ENCODE measurements at places on chromosomes 2 and 18.
A peak's percentile ranks its signal among the peaks of the same experiment; 100 is the strongest.

GRCh38 chr2:85768713-85769112, 14.9 kb downstream of the ATOH8 start:
- DNase-seq = no peak

DNA sequence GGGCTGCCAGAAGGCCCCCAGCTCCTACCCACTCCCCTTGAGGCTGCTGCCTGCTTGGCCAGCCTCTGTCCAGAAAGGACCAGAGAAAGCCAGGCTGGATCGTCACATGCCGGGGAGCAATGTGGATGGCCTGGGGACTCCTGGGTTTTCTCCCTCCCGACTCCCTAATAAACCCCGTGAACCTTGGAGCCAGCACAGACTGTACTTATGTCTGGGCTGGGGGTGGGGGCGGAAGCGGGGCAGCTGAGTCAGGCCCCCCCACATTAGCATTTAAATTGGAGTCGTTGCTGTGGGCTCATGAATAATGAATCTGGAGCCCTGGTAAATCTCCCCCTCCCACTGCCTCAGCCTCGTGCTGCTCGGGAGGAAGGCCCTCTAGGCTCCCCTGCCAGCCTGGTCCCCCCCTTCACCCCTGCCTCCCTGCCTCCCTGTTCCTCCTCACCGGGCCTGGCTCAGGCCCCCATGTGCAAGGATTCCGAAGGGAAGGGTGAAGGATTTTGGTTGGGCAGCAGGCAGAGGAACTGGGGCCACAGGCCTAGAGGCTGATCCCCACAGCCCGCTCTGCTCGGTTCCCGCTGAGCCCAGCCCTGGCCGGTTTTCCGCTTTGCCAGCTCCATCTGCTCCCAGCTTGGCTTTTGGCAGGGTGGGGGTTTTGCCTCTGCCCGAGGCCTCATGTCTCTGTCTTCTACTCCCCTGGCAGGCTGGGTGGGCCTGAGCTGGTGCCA, 7.3 kb upstream of the ASIC4 start:
- DNase-seq = no peak

DNA sequence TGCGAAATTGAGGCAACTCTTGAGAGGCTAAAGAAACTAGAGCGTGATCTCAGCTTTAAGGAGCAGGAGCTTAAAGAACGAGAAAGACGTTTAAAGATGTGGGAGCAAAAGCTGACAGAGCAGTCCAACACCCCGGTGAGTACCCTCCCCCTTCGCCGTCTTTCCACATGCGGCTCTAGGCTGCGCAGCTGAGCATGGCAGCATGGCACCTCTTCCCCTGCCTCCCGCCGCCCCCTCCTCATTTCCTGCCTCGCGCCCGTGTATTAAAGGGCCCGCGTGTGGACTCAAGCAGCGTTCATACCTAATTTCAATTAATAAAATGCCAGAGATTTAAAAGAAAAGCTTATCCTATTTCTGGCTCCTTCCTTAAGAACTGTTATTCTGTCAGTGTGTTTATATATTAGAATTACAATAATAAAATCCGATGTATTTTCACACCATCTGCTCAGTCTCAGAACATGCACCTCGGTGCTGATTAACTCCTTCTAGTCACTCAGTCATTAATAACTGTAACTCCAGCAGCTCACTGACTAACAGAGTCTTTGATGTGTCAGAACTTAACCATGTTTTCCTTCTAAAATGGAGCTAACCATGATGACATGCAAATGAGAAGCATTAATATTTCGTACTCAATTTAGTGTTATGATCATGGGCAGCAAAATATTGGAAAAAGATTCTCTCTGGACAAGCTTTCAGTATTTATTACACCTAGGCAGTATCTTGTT, 137.4 kb upstream of the CDCA7 start:
- DNase-seq = no peak

- DNase-seq = no peak
Observed at GRCh38 chr2:70496819-70497218, 56.8 kb downstream of the TGFA start.

GRCh38 chr2:238655198-238655860, 192.6 kb upstream of the TWIST2 start:
- DNase-seq = no peak

- no peak for DNase-seq
Observed at GRCh38 chr2:168600949-168601348, 144.9 kb downstream of the CERS6 start.

DNA sequence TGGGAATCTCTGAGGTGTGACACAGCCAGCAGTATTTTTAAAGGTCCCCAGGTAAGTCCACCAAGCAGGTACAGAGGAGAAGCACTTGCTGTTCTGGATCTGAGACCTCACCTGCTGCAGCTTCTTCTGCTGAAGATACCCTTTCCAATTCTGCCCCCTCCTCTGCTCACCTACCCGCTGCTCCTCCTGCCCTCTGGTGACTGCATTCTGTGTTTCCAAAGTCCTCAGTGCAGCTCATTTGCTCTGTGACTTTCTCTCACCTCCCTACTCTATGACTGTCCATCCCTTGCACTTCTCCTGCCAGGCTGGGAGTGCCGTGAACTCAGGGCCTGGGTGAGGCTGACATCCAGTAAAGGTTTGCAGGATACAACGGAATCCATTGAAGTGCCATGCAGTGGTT, 205.2 kb upstream of the LYPD1 start:
- DNase-seq = no peak

DNA sequence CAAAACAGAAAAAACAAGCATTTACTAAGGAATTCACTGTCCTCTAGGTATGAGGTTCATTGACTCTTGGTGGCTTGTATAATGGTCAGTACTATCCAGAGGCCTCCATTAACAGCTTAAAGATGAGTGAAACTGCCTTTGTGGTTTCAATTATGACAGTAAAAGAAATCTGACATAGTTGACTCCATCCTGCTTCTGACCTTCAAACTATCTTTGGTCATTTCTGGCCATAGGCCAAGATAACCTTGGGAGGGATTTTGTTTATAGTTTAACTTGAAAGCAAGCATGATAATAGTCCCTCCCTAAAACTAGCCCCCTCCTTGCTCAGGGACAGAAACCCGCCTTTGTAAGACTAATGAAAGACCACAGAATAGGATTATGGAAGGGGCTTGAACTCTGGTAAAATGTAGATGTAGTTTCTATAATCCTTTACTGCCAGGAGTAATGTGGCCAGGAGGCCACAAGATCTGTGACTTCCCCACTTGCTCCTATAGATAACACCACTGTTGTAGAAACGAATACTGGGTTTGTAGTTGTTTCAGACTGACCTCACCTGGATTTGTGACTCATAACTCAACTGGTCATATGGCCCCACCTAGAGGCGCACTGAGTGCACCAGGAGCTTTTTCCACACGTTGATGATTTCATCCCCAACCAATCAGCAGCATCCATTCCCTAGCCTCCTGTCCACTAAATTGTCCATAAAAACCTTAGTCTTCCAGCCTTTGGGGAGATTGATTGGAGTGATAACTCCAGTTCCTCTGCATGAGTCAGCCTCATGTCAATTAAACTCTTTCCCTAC, 8.6 kb upstream of the PLEKHM3 start:
- DNase-seq = peak; percentile 78

DNA sequence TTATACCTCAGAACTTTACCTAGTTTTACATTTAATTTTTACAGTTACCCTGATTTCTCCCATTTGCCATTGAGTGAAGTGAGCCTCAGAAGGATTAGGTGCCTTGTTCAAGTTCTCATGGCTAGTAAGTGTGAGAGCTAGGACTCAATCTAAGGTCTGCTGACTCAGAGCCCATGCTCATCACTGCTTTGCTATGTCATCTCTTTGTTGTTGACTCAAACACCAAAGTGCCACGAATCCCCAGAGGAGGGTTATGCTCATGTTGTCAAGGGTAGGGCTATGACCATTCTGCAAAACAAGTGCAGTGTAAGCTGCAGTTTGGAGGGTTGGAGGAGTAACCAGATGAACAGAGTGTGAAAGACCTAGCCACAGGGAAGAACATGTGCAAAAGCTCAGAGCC, 185.4 kb upstream of the SKOR2 start:
- DNase-seq = no peak

GRCh38 chr2:69271831-69272257, 115.2 kb downstream of the GFPT1 start:
- DNase-seq = no peak

DNA sequence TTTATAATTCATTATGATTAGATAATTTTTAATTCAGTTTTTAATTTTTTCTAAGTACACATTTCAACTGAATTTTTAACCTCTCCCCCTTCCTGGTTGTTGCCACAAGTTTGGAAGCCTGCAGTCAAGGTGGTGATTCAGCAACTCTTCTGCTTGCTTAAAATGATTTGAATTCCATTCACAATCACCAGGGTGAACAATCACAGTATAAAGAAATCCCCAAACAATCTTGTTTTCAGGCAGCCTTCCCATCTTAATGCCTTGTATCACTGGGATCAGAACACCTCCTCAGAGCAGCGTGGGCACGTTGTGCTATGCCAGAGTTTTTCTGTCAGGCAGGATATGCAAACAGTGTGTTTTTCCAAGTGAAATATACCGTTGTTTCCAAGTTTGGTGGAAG, 46.7 kb upstream of the BARD1 start:
- DNase-seq = no peak

DNA sequence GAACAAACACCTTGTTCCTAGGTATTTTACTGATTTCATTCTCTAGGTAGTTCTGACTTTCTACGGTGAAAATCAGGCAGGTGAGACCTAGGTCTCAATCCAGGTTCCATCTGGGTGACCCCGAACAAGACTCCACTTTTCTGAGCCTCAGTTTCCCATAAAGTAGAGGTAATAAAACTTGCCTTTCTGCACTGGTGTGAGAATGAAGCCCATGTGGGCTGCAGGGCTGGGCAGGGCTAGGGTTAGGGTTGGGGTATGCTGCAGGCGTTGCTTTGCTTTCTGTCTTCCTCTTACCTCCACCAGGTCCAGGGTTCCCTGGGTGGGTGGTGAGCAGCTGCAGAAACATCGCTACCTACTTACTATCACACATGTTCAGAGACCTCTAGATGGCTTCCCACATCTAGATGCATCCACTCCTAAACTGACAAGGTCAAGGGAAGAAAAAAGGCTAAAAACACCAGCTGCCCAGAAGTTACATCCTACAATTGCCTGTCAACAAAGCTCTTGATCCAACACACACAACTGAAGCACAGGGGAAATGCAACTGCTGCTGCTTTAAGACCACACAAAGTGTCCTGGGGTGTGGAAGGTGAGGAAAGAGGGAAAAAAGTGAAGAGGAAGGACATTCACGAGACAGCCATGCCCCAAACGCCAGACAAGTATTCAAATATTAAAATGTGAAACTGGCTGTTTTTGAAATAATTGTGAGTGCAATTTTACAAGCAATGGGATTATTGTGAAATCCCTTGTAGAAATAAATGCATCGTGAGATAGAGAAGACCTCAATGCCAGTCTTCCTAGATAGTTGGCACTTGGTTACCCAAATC, 23.5 kb downstream of the MBP start:
- DNase-seq = no peak

GRCh38 chr2:169038338-169038757, 7.2 kb upstream of the ABCB11 start:
- peak; percentile 54 for DNase-seq

GRCh38 chr2:28398101-28398834, 5.6 kb downstream of the FOSL2 start:
- no peak for DNase-seq

DNA sequence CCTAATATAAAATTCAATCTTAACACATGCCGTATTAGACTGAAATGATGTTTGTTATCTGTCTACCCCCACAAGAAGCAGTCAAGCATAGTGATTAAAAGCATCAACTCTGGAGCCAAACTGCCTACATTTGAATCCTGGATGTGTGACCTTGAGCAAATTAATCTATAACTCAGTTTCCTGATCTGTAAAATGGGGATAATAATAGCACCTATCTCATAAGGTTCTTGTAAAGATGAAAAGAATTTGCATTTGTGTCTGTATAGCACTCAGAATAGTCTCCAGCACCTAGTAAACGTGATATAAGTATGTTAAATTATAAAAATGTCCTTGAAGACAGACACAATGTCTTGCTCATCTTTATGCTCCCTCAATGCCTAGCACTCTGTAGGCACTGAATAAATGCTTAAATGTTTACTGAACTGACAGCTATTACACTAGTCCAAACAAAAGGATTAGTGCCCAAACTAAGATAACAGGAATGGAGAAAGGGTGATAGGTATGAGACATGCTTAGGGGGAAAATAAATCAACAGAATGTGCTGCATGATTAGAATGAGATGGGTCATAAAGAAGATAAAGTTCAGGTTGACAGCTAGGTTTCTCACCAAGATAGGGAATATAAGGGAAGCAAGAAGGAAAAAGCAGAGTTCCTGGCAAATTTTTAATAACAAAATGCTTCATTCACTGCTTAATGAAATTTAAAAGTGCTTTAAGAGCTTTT, 180.6 kb downstream of the ATAD2B start:
- no peak for DNase-seq

DNA sequence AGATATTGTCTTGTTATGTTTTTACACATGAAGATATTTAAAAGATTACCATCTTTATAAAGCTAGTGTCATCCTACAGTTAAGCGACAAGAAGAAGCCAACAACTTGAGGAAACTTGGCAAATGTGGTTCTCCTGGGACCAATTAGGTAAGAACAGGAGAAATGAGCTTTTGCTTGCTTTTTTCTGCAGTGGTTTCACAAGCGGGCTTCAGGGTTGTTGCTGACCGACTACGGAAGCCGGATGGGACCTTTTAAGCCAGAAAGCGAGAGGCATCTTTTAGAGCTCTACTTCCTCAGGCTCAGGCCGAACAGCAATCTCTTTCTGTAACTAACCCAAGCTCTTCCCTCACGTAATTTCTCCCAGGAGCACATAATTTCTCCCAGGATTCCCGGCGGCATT, 256.5 kb downstream of the CNTNAP5 start:
- no peak for DNase-seq

DNA sequence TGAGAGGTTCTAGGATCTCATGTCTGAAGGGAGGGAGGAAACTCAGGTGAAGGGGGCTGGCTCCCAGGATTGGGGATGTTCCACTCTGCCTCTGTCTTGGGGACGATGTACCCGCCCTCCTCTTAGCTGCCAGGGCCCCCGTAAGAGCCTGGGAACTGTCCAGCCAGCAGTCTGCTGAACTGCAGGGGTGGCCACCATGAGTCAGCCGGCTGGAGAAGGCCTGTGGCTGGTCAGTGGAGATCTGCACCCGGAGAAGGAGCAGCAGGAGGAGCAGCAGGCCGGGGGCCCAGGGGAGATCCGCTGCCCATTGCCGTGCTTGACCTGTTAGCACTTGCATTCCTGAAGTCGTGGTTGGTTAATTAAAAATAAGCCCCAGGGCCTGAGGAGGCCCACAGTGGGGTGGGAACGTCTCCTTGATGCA, 180.3 kb downstream of the TFCP2L1 start:
- DNase-seq = no peak

DNA sequence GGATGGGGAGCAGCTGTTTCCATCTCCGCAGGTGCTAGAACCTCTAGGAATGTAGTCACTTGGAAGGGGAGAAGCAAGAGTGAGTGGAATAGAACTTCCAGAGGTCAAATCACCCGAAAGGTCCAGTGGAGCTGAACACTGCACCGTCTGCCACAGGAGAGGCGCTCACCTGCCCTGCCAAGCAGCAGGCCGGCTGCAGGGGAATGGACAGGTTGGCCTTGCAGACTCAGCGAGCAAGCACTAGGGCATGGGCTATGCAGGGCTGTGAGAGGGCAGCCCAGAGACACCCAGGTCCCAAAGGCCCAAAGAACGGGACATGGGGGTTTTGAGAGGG, 214.2 kb downstream of the TNS1 start:
- no peak for DNase-seq

- DNase-seq = no peak
Observed at GRCh38 chr2:207283356-207283755, 117.6 kb upstream of the KLF7 start.

GRCh38 chr18:53408271-53408670, 816.2 kb downstream of the MBD2 start:
- DNase-seq = no peak
